Myocyte (in vitro differentiated cells): ENCODE measurements at places on chromosomes 3 and 15. TPM values are rescaled to one million over a fixed set of nuclear protein-coding genes. Genes with fewer than 3 reads are reported as not detected.

The ITIH4 gene
- total RNA-seq = 5.0 and 5.4 TPM in 2 replicates

The TRH gene
- total RNA-seq = not detected in 2 replicates

DNA sequence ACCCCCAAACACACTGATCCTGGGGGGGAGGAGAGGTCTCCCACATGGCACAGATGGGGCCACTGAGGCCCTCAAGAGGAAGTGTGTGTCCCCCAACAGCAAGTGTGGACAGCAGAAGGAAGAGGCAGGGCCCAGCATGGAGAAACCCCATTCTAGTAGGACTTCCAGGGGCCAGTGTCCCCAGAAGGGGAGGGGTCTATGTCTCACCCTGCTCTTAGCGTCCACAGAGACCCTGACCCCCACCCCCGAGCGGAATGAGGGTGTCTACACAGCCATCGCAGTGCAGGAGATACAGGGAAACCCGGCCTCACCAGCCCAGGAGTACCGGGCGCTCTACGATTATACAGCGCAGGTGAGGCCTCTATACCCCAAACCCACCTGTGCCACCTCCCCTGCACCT, 35.3 kb downstream of the TSPAN3 start:
- no peak for DNase-seq

- no peak for DNase-seq
Observed at GRCh38 chr15:92523176-92523575, 129.5 kb downstream of the ST8SIA2 start.

GRCh38 chr3:181212271-181212670, 222.7 kb upstream of the DNAJC19 start:
- DNase-seq = no peak

- peak; percentile 85 for DNase-seq
Observed at GRCh38 chr15:22866079-22866478, 27.6 kb downstream of the NIPA2 start.

- no peak for DNase-seq
Observed at GRCh38 chr15:27648359-27648758, 450.8 kb downstream of the OCA2 start.
